Stimulated activated CD8-positive, alpha-beta memory T cell treated with anti-CD3 and anti-CD28 coated beads, Interleukin-2, amount 100 ng/mL, for 1 hour (primary cell): ENCODE measurements at places on chromosomes 11 and 22.

DNA sequence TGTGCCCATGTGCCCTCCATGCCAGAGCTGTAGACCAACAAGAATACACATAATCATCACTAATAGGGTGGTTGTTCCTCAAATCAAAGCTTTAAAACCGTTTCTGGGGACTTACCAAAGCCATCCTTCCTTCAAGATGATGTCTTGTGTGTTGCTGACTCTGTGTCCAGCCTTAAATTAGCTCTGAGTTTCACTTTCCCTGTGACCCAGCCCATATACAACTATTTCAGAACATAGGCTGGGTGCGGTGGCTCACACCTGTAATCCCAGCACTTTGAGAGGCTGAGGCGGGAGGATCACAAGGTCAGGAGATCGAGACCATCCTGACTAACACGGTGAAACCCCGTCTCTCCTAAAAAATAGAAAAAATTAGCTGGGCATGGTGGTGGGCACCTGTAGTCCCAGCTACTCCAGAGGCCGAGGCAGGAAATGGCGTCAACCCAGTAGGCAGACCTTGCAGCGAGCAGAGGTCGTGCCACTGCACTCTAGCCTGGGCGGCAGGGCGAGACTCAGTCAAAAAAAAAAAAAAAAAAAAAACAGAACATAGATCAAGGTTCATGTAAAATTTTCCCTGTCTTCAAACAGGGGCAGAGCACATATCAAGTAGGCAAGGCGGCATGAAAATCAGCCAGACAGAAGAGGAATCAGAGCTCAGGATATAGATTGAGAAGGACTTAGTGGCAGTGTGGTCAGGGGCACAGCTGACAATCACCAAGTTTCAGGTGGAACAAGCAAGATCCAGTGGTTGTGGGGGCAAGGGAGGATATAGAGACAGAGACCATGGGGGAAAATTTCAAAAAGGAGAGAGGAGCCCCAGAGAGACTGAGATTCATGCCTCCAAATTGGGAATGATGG is at the start of gene PLAAT2:
Gene PLAAT2 (minus strand): TSS at position 179 of the 855 bp plus-strand sequence. CDS start 55 bp downstream, at position 124.
- DNase-seq = no peak

DNA sequence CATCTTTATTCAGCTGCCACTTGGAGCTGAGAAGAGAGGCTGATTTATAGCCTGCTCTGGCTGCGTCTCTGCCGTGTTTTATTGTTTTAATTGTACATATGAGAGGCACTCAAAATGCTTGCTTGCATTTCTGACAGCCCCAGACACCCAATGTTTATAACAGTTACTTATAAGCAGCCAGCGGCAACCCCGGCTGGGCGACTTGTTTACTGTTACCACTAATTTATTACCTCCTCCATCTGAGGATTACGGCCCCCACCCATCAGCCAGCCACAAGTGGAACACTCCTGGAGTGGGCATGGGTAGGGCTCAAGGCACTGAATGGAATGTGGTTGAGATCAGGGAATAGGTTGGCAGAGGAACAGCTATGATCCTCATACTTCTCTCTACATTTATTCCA is 61.2 kb downstream of the CLPB start:
- no peak for DNase-seq

DNA sequence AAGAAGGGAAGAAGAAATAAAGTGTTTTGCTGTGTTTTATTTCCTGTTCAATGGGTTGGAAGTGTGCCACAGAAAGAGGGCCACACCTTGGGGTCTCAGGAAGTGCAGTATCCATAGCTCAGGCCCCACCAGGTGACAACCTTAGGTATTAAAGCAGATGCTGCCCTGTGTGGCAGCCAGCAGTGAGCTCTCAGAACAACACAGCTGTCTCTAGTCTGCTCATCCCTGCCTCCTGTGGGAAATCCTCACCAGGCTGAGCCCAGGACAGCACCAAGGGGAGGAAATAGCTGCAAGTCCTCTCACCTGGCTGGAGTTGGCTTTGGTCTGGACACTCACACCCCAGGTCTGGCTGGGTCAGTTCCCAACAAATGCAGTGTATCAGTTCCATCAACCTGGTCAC is 25.1 kb downstream of the ARL14EP start:
- no peak for DNase-seq

- no peak for DNase-seq
Observed at GRCh38 chr11:66743271-66743968, 14.4 kb upstream of the SPTBN2 start.

- no peak for DNase-seq
Observed at GRCh38 chr11:11409901-11410300, 56.9 kb upstream of the CSNK2A3 start.

DNA sequence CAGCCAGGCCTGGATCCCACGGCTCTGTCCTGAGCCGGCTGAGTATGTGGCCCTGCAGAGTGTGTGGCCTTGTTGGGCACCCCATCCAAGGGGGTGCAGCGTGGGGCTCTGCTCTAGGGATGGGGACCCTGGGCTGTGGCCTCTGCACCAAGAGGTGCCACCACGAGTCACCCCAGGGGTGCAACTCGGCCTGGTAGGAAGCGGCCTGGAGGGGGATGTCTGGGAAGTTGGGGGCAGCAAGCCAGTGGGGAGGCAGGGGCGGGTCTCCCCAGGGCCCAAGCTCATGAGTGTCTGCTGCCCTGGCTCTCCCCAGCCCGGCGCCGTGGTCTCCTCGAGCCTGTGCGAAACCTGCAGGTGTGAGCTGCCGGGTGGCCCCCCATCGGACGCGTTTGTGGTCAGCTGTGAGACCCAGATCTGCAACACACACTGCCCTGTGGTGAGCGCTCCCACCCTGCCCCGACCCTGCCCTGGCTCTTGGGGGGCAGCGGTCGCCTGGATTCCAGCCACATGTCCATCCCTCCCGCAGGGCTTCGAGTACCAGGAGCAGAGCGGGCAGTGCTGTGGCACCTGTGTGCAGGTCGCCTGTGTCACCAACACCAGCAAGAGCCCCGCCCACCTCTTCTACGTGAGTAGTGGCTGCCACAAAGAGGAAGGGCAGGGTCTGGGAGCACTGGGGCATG is 24.2 kb upstream of the MUC5B start:
- DNase-seq = no peak

DNA sequence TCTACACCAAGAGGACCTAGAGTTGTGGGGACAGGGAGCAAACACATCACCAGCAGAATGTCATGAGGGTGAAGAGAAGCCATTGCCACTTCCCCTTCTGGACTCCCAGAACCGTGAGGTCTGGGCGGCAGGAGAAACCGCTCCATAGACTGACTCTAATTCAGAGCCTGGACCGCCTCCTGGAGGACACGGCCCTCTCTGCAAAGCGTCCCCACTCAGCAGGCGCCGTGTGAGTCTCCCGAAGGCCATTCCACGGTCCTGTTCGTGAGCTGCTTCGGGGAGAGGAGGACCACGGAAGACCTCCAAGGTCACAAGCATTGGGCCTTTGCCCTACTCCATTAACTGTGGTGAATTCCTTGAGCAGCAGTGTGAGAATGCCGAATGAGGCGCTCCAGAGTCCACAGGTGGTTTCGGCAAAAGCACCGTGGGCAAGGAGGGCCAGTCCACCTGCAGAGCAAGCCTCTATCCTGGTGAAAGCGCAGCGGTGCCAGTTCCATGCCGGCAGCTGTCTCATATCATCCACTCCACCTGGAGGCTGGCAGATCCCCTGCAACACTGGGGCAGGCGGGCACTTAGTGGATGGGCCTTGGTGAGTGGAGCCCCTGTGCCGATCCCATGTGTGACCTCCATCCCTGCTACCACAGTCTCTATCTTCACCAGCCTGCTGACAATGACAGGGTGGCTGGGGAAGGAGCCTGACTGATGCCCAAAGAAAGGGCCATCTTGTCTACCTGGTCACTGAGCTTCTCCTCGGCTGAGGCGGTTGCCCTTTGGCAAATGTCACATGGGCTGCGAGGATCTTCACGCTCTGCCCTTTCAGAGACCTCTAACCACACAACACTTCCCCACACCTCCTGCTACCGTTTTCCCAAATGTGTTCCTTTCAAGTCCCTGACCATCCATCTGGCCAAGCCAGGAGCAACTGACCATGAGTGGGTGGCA is 7.5 kb downstream of the C11orf21 start:
- no peak for DNase-seq

- peak; percentile 81 for DNase-seq
Observed at GRCh38 chr22:21938071-21938822, 14.4 kb downstream of the PPM1F start.

- DNase-seq = no peak
Observed at GRCh38 chr11:118938491-118939403, 13.0 kb upstream of the BCL9L start.

DNA sequence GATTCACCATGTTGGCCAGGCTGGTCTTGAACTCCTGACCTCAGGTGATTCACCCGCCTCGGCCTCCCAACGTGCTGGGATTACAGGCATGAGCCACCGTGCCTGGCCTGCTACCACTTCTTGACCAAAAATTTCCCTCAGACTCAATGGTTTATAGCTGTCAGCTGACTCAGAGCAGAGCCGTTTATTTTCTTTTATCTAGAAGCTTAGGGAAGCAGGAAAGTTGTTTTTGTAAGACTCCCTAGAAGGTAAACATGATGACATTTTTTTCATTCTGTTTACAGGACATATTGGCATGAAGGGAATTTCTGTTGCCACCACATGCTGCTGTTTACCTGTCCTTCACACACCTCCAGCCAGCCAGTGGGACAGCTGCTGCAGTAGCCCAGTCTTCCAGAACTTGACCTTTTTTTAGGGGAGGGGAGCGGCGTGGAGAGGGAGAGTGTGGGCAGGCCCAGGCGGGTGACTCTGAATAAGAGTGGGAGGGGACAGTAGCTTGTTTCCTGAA is 56.1 kb upstream of the PTPRJ start:
- DNase-seq = no peak

- no peak for DNase-seq
Observed at GRCh38 chr11:117793583-117793982, 3.4 kb downstream of the DSCAML1 start.

DNA sequence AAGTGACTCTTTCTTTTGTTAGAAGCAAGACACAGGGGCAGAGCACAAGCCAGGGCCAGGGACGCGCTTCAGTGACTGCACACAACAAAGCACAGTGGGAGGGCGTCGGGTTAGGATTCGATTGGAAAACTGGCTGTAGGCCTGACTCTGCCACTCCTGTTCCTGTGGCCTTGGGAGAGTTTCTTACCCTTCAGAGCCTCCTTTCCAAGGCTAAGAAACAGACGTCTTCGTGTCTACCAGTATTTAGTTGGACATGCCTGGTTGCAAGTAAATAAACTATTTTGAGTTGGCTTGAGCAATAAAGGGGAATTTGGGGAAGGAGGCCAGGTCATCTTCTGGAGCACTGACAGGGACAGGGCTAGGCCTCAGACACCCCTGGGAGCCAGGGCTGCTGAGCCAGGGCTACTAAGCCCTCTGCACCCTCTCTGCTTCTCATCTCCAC is 549.1 kb downstream of the INSC start:
- no peak for DNase-seq

DNA sequence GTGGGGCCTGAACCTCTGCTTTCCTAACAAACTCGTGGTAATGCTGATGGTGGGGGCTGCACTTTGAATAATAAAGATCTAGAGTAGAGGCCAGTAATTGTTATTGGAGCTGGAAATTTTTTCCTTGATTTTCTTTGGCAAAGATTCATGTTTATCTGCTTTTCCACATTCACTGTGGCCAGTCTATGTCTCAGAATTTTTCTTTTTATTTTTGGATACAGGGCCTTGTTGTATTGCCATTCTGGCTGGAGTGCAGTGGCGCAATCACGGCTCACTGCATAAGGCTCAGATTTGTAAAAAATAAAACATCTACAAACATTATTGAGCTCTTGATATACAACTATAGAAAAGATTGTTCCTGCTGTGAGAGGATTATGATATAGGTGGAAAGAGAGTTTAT is 1.6 kb downstream of the TMEM135 start:
- no peak for DNase-seq

- no peak for DNase-seq
Observed at GRCh38 chr11:19577976-19578619, 134.5 kb upstream of the NAV2 start.

GRCh38 chr22:30219049-30219654 is 27.4 kb downstream of the LIF start:
- DNase-seq = no peak

- DNase-seq = no peak
Observed at GRCh38 chr11:113634940-113635575, 71.0 kb downstream of the TMPRSS5 start.

DNA sequence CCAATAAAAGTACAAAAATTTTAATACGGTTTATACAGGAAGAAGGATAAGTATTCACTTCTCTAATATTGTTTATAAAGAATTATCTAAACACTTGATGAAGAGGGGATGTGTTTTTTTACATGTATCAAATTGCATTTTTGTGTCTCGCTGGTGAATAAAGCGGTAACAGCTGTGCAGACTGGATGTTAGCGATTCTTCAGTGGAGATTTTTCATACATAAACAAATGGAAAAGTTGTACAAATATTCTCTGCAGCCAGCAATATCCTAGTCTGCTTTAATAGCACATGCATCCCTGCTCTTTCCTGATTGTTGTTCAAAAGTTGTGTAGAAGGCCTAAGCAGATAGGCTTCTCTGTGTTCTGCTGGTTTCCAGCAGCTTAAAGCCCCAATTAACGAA is 369.3 kb downstream of the SOX6 start:
- no peak for DNase-seq

DNA sequence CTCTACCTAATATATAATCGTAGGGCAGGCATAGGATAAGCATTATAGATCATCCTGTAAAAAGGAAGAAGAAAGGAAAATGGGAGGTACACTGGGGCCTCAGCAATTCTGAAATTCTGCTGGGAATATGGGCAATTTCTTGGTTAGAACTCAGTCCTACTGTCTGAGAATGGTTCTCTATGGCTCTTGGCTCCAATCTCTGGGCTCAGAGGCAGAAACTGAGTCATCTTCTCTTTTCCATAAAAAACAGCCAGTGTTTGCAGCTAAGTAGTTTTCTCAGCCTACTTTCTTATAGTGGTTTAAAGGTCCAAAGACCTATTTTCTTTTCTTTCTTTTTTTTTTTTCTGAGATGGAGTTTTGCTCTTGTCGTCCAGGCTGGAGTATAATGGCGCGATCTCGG is 135.8 kb upstream of the ZBED5 start:
- no peak for DNase-seq

- no peak for DNase-seq
Observed at GRCh38 chr22:36900880-36901279, 12.5 kb upstream of the CSF2RB start.

- no peak for DNase-seq
Observed at GRCh38 chr11:95562196-95562921, 227.2 kb downstream of the FAM76B start.

GRCh38 chr22:27966168-27967064 is 47.4 kb upstream of the PITPNB start:
- DNase-seq = no peak

GRCh38 chr11:65778431-65778900 is 2.3 kb downstream of the AP5B1 start:
- DNase-seq = no peak
